ENCODE measurements at places on chromosomes 12 and 14.

- no peak for DNase-seq
Observed at GRCh38 chr14:68800390-68800789, 7.5 kb upstream of the ZFP36L1 start.

DNA sequence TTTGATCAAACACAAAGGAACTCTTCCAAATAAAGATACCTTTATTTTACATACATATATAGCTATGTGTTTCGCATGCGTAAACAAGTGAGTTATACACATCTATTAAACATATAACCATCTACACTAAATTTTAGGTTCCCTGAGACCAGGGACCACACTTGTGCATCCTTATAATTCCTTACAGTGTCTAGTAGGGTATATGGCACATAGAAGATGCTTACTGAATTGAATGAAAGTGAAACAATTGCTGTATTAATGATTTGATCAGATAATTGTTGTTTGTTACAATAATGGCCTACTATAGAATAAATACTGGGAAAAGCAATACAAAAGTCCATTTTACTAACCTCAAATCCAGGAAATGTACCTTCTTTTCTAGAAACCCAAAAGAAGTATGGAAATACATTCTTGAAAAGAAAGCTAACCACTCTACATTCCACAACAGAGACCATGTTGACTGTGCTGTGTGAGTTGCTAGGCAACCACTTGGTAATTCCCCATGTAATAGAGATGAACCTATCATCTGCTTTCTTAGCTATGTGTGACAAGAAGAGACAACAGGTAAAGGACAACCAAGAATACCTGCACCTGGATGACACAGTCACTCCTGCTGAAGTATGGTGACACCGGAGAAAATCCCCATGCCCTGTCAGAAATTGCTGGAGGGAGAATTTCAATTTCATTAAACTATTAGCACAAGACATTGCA is 11.9 kb upstream of the CIPC start:
- DNase-seq, result no peak

GRCh38 chr14:104940526-104941150 is 16.0 kb downstream of the PLD4 start:
- no peak for DNase-seq

GRCh38 chr14:65594153-65594881 is 181.8 kb downstream of the FUT8 start:
- DNase-seq, result no peak

GRCh38 chr12:4026020-4026358 is 152.8 kb upstream of the PARP11 start:
- no peak for DNase-seq

- no peak for DNase-seq
Observed at GRCh38 chr12:18979401-18980126, 150.0 kb upstream of the PLEKHA5 start.

DNA sequence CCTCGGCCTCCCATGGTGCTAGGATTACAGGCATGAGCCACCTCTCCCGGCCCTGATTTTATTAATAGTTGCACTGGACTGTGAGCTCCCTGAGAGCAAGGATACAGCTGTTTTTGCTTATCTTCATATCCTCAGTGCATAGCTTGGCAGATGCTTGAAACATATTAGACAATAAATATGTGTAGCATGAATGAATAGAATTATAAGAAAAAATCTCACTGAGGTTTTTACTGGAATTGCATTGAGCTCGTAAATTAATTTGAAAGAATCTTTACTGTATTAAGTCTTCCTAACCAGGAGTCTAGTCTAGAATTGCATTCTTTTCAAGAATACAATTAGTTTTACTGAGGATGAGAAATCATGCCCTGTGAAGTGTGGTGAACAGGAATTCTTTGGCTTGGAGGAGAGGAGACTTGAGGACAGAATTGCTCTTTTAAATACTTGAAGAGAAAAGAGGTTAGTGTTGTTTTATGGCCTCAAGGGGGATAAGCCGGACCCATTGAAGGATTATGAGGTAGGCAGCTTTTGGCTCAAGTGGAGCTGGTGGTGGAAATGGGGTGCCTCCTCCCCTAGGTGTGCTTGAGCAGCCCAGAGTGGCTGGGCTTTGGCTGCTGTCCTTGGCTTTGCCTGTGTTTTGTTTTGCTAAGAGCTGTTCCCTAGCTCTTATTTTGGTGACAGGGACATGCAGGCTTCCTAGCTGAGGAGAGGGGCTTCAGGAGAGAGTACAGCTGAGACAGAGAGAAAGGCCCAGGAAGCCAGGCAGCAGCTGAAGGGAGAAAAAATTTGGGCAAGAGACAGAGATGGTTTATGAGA is 34.0 kb downstream of the PLEKHD1 start:
- no peak for DNase-seq

- DNase-seq, result no peak
Observed at GRCh38 chr12:58917699-58918468, 2.4 kb downstream of the LRIG3 start.

GRCh38 chr12:108744021-108744897 is 12.9 kb upstream of the CORO1C start:
- no peak for DNase-seq

DNA sequence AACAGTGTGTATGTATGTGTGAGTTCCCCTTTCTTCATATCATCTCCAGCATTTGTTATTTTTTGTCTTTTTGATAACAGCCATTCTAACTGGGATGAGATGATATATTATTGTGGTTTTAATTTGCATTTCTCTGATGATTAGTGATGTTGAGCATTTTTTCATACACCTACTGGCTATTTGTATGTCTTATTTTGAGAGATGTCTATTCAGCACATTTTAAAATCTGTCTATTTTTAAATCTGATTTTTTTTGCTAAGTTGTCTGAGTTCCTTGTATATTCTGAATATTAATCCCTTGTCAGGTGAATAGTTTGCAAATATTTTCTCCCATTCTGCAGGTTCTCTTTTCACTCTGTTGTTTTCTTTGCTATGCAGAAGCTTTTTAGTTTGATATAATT is 469.1 kb downstream of the FUT8 start:
- DNase-seq, result no peak

DNA sequence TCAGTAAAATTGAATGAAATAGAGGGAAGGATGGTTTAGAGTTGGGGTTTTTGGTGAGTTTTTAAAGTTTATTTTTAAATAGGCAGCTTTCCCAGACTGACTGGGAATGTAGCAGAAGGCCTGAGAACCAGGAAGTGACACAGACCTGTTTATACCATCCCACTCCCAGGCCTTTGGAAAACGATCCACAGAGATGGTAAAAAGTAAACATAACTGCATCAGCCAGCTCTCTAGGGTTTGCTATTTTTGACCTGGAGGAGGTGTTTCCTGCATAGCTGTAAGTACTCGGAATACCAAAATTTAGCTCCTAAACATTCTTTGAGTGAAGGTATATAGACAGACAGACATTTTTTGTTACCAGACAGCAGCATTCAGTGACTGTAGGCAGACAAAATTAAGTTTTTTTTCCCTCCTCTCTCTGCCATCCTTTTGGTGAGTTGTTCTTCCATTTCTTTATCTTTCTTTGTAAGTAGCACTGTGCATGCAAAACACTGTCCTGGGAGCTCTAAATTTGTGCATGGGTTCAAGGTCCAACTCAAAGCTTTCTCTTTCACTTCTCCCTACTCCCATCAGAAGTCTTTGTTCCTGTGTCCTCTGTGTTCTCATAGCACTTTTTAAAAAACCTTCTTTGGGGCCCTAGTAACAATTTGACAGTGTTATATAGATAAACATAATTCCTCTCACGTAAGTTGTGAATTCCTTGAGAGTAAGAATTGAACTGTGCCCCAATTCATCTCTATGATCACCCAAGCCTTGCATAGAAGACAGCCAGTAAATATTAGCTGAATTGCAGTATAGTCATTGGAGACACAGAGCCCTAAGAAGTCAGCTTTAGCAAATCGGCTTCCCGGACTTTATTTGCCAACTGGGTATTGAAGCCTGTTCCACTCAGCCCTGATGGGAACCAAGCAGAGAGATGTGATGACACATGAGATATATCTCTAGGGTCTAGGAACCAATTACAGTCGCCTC is 37.4 kb downstream of the SUSD6 start:
- no peak for DNase-seq

- no peak for DNase-seq
Observed at GRCh38 chr12:89700191-89700810, 8.3 kb downstream of the ATP2B1 start.

- no peak for DNase-seq
Observed at GRCh38 chr14:90740081-90740480, 76.1 kb downstream of the TTC7B start.

DNA sequence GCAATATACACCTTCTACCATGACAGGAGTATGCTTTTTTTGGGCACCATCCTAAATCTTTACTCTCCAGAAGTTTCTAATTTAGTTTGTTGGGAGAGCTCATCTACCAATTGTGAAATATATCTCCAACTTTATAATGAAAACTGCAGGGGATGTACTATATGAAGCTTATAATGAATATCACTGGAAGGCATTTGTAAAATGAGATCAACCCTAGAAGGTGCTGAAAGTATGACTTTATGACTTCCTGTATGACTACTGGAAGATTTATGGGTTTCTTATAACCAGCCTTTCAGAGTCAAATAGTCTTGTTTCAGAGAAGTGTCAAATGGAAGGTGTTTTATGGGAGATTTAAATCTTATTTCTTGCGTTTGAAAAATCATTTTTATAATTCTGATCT is 122.9 kb downstream of the MYRFL start:
- DNase-seq, result no peak

- DNase-seq, result no peak
Observed at GRCh38 chr12:53044052-53044581, 5.7 kb upstream of the TNS2 start.

- no peak for DNase-seq
Observed at GRCh38 chr12:1533602-1534304, 60.6 kb downstream of the FBXL14 start.

GRCh38 chr12:49887091-49887490 is 16.6 kb downstream of the FAIM2 start:
- no peak for DNase-seq

DNA sequence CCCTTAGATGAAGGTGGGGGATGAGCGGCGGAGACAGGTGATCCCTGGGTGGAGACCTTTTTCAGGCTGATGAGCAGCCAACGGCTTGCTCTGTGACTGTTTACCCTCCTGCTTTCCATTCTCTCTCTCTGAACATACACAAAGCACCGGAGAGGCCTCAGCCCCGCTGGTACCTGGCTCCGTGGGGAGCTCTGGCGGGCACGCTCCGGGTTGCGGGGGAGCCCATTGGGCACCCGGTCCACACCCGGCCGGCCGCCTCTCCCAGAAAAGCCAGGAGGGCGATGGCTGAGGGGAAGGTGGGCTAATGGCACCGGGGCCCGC is 545 bp downstream of the SMARCC2 start:
- DNase-seq, result no peak

GRCh38 chr12:116398193-116398592 is 120.7 kb upstream of the MED13L start:
- no peak for DNase-seq

DNA sequence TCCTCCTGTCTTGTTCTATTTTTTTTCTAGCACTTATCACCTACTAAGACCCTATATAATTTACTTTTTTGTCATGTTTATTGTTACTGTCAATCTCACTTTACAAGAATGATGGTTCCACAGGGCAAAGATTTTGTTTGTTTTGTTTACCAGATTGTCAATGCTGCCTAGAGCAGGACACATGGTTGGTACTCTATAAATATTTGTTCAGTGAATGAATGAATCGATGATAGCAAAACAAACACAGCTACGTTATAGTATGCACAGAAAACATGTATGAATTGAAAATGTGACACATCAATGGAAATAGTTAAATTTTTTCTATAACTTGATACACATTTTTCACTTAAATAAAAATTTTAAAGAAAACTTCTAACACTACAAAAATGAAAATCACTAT is 67.1 kb upstream of the KRR1 start:
- DNase-seq, result no peak

DNA sequence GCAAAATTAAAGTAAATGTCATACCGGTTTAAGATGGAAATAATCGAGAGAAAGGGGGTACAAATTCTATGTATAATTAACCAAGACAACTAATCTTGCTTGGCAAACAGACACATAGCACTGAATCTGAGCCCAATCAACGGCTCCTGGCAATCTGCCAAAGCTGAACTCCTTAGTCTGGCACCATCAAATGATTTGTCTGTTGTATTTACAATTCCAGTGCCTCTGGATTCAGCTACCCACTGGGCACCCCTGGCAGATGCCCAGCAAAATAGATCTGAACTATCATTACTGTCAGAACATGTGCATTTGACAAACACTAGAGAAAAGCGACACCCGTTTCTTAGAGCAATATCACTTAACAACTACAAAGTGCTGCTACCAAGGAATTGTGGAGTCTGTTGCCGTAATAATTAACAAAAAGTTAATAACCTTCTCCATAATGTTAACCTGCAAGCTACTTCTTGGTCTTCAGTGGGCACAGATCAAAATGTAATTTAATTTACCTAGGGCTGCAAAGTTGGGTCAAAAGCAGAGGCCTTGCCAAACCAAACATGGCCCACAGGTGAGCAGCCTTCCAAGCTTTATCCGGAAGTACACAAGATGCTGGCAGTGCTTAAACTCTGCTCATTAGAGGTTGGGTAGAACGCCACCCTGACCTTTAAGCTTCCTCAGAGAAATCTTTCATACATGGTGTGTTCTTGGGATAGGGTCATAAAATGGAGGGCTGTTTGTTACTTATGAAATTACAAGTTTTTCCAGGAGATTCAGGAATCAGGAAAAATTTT is 7.6 kb downstream of the EGLN3 start:
- DNase-seq, result no peak

GRCh38 chr12:12899530-12900380 is 8.4 kb downstream of the GPRC5A start:
- DNase-seq, result peak; percentile 84

GRCh38 chr14:95307402-95308041 is 12.2 kb downstream of the CLMN start:
- no peak for DNase-seq

DNA sequence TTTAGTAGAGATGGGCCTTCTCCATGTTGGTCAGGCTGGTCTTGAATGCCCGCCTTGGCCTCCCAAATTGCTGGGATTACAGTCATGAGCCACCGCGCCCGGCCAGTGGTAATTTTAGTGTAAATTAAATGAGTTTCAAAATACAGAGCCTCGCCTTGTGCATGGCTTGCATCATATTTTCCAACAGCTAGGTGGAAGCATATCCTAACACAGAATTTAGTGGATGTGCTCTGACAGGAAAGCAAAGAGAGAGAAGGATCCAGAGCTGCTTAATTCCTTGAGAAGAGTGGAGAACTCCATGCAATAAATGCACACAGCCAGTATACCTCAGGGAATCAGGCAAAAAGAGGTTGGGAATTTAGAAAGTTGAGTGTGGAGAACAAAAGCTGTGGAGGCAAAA is 2.5 kb downstream of the OR6C2 start:
- no peak for DNase-seq

- DNase-seq, result peak; percentile 2
Observed at GRCh38 chr14:28243600-28243999, 523.0 kb upstream of the FOXG1 start.

GRCh38 chr14:56979936-56980335 is 169.7 kb upstream of the OTX2 start:
- no peak for DNase-seq

GRCh38 chr14:99427632-99428300 is 52.9 kb downstream of the SETD3 start:
- peak; percentile 43 for DNase-seq

DNA sequence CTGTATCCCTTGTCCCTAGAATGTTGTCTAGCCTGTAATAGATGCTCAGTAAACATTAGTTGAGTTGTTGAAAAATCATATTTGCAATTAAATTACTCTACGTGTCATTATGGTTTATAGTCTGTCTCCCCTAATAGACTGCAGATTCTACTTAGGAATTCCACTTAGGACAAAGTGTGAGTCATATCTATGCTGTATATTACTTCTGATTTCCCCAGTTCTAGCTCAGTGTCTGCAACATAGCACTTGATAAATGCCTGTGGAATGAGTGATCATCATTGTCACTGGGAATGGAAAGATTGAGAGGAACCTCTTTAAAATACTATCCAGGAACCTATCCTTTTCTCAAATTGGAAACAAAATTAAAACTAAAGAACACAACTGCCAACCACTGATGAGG is 99.3 kb downstream of the TBX5 start:
- DNase-seq, result no peak
